NCI-H460 (cell line): ENCODE measurements at places on chromosomes 4 and X. TPM values are rescaled to one million over a fixed set of nuclear protein-coding genes. Genes with fewer than 3 reads are reported as not detected.
A peak's percentile ranks its signal among the peaks of the same experiment; 100 is the strongest.

DNA sequence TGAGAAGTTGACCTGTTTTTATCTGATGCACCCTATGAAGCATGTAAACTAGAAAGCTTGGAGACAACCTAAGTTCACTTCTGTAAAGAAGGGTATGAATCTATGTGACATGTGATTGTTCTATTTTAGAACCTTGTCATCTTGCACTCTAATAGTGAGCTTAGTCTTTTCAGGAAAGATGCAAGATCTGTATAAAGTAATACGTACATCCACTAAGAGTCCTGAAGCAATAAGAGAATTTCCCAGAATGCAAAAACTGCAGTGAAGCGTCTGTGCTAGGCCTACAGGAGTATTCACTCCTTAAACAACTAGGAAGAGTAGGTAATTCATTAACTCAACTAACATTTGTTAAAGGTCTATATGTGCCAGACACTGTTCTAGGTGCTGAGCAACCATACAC, 23.3 kb upstream of the NDP start:
- DNase-seq = no peak

GBA3 gene
- not detected in 2 replicates for total RNA-seq

CSAG2 gene
- total RNA-seq = not detected in 2 replicates

GPR143 gene
- total RNA-seq = not detected in 2 replicates

DNA sequence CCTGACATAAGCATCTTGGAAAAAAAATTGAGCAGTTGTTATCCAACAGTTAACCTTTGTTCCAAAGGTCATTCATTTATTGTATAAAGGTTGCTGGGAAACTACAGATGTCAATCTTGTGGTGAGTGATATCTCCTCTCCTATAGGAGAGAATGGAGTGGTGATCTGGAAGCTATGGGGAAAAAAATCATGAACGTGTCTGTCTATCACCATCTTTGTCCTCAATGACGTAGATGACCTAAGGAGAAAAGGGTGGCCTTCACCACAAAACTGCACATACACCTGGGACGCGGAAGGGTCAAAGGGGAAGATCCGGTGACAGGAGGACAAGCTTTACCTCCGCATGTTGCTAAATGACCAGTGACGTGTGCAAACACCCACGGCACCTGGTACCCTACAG, 27.3 kb downstream of the ASB5 start:
- no peak for DNase-seq

MAGEA6 gene
- not detected in 2 replicates for total RNA-seq

DNA sequence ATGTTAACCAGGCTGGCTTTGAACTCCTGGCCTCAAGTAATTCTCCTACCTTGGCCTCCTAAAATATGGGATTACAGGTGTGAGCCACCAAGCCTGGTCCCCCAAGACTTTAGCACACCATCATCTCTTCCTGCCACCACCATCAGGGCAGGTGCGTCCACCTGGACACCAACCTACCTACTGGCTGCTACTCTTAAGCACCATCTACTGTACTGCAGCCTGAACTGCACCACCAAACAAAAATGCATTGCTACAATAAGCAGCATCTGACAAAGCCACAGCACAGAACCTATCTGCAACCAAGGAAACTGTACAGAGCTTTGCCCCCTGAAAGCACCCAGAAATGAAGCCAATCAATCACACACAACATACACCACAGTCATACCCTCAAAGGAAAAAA, 139.7 kb downstream of the EFHC2 start:
- DNase-seq = no peak

DNA sequence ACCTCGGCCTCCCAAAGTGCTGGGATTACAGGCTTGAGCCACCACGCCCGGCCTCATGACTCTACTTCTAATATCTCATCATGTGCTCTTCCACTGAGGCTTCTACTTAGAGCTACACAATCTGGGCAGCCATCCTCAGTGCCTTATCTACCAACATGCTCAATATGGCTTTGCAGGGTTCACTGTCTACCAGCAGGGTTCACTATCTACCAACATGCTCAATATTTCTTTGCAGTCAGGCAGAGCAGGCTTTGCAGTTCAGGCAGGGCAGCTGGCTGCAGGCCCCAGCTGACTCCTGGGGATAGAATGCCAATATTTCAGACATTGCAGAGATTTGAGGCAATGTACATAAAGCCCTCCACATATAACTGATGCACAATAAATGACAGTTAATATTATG, 47.5 kb downstream of the PKD2 start:
- DNase-seq = peak; percentile 52

- no peak for DNase-seq
These were observed 964 bp downstream of the VEGFC start for GRCh38 chr4:176791591-176792325.

- no peak for DNase-seq
These were observed 6.0 kb downstream of the PLP1 start for GRCh38 chrX:103782640-103783039.

COX7B2 gene
- total RNA-seq = not detected in 2 replicates

VCX3A gene
- not detected in 2 replicates for total RNA-seq

- DNase-seq = no peak
These were observed 11.5 kb upstream of the CHST7 start for GRCh38 chrX:46561824-46562657.
